ENCODE measurements at places on chromosomes 11 and 22.
A peak's percentile ranks its signal among the peaks of the same experiment; 100 is the strongest.

DNA sequence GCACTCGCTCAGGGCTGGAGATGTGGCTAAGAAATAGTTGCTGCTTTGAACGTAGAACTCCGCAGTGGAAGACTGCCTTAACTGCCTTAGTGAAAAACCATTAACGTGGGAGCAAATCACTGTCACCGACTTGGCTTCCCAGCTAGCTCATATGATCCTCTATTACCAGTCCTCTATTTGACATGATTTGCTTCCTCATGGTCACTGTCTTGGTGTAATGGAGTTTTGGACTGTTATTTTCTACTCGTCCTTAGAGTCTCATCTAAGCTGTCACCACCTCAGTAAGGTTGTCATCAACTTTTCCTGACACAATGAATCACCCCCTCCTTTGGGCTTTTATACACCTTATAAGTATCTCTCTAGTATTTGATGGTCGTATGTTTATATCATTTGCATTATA lies 167.1 kb upstream of the NARS2 start:
- no peak for DNase-seq

- DNase-seq, result no peak
Measured at GRCh38 chr11:128604723-128605122, 17.4 kb upstream of the ETS1 start.

- no peak for DNase-seq
Measured at GRCh38 chr11:269146-269890, 8.9 kb upstream of the NLRP6 start.

- DNase-seq, result peak; percentile 90
Measured at GRCh38 chr11:134126217-134126822, 57.4 kb downstream of the JAM3 start.

GRCh38 chr22:19986011-19986409 lies 30.6 kb downstream of the ARVCF start:
- no peak for DNase-seq

GRCh38 chr22:49081261-49081666 lies 746.4 kb downstream of the BRD1 start:
- no peak for DNase-seq

GRCh38 chr11:132245403-132246385 lies 875.3 kb downstream of the NTM start:
- no peak for DNase-seq

DNA sequence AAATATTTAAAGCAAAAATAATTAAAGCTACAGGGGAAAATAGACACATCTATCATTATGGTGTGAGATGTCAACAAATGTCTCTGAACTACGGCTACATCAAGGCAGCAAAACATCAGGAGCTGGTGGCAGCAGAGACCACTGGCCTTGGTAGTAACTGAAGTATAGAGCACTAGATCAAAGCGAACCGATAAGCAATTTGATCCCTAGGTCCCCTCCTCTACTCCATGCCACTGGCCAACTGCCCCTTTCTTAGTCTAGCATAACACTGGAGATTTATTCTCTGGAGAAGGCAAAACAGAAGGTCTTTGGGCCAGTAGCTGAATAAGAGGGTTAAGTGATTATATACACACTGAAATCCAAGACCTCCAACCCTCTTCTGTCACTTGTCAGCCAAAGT lies 13.6 kb upstream of the RAB3IL1 start:
- DNase-seq, result no peak
